CD4-positive, alpha-beta T cell treated with Interleukin-10 for 1 hour (primary cell): ENCODE measurements at places on chromosomes 5 and 9.

DNA sequence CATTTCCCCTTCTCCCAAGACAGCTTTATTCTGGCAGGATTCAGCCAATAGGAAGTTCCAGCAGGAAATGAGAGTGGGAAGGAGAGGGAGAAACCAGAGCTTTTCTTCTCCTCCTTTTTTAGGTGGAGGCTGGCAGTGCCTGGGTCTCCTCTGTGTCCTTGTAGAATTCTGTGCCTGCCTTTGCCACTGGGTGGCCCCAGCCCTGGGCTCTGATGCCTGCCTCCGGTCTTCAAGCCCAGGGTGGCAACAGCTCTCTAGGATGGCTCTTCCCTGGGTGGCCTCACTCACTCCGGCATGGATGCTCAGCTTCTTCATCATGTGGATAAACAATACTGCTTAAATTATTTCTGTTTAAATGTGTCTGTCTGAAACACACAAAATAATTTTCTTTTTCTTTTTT is 694.8 kb downstream of the SEMA5A start:
- DNase-seq, result no peak

DNA sequence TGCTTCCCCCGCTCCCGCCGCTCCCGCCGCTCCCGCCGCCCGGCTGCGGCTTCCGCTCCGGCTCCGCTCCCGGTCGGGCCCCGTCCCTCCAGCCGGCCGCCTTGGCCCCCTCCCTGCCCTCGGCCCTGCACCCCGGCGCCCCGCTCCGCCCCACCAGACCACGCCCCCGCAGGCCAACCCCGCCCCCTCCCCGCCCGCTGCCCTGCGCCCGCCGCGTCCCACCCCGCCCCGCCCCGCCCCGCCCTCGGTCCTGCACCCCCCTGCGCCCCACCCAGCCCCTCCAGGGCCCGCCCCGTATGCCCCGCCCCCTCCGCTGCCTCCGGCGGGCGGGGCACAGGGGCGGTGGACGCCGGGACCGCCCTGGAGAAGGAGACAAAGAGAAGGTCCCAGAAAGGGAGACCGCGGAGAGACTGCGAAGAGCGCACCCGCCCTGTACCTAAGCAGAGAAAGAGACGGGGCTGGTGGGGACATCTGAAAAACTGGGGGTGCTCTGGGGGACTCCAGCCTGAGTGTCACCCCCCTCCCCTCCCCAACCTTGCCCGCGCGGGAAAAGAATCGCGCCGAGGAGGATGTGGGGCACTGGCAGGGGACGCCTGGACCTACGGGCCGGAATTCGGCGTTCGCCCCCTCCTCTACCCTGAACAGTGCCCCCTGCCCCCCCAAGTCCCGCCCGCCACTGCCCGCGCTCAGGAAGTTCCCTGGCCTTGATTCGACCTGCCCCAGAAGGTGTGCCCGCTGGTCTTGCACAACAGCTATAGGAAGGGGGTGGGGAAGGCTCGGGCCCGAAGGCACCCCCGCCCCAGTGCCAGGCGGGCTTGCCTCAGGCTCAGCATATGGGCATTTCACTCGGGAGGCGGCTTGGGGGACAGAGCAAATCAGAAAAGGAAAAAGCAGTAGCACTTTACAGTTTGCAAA is 42.8 kb upstream of the STXBP1 start:
- DNase-seq, result peak; percentile 84

DNA sequence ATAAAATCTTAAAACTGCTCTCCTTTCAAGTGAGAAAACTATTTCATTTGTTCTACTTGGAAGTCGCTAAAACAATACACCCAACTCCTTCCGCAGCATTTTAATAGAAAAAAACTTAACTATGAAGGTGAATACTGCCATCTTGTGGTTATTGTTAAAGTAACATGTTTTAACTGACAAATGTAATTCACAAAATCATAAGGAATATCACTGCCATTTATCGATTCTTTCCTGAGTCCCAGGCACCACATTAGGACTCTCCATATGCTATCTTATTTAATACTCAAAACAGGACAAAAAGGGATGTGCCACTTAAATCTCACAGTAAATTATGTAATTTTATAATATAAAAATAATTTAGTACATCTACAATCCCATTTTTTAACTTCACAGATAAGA is 130.5 kb upstream of the ITGA1 start:
- peak; percentile 42 for DNase-seq

GRCh38 chr9:17578911-17579793 is at the start of gene SH3GL2:
SH3GL2 (plus strand) TSS chr9:17579066.
- DNase-seq, result no peak

DNA sequence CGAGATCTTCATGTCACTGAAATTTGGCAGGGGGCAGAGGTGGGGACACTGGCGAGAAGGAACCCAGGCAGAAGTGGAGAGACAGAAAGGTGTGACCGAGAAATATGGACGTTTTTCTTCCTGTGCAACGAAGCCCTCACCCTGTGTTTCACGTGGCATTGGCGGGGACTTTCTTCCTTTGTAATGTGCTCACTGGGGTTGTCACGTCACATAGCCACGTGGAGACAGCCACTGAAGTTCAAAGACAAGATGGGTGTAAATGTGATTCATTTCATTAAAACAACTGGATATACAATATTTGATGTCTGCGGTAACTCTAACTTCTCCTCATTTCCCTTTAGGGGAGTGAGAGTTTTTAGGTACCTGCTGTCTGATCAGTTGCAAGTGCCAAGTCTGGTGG is 225.7 kb downstream of the FSTL4 start:
- DNase-seq, result no peak

- no peak for DNase-seq
Measured at GRCh38 chr9:94882966-94883641, 156.6 kb downstream of the AOPEP start.

GRCh38 chr5:176775409-176775808 is 35.0 kb upstream of the UNC5A start:
- no peak for DNase-seq

- DNase-seq, result no peak
Measured at GRCh38 chr9:121268851-121269641, 1.1 kb downstream of the GSN start.
